ENCODE measurements at places on chromosomes 13 and 19.

- no peak for DNase-seq
These were observed 2.7 kb downstream of the VSTM2B start for GRCh38 chr19:29528350-29528945.

- no peak for DNase-seq
These were observed 440.4 kb downstream of the FGF9 start for GRCh38 chr13:22111152-22111783.

DNA sequence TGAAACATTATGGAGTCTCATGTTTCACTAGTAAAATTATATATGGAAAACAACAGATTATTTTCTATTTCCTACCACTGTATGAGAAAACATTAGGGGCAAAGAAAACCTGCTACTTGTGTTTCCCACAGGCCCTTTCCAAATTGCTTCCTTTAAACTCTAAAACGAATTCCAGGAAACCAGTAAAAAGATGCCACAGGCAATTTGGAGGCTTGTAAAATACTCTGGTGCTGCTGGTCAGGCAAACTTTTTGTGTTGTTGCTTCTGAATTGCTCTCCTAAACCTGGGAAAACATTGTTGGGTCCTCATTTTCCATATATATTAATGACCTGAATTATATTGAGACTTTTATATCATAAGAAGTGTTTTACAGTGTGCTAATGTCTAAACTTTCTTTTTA is 141.5 kb downstream of the TDRD3 start:
- DNase-seq = no peak

DNA sequence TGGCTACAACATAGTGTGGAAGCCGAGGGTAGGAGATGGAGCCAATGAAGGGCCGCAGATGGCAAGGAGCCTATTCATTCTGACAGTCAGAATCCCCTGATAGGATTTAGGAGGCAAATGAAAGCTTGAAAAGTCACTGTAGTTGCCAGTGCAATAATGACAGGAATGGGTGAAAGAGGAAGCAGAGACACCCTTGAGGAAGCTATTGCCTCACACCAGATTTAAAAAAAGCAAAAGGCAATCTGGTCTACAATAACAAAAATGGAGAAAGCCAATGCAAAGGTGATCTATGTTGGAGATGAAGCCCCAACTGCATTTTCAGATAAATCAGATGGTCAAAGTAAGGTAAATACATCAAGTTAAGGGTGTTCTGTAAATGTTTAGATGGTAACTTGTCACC is 158.5 kb downstream of the TUBA3C start:
- no peak for DNase-seq

DNA sequence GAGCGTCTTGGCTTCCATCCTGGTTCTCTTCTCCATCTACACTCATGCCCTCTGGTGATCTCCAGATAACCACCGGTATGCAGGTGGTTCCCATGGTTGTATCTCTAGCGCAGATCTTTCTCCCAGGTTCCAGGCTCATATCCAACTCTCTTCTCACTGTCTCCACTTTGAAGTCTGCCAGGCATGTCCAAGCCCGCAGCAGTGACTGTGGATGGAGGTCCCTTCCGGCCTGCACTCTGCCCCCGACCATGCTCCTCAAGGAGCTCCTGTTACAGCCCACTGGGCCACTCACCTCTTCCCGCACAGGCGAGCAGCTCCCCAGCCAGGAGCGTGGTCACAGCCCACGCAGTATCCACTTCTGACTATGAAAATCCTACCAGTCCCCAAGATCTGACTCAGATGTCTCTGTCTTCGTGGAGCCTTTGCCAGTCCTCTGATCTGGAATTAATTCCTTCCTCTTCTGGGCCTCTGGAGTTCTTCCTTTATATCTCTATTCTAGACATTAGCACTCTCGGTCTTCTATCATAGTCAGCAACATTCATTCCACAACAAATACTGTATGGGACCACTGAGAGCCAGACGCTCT is 100.2 kb downstream of the TEX26 start:
- no peak for DNase-seq

DNA sequence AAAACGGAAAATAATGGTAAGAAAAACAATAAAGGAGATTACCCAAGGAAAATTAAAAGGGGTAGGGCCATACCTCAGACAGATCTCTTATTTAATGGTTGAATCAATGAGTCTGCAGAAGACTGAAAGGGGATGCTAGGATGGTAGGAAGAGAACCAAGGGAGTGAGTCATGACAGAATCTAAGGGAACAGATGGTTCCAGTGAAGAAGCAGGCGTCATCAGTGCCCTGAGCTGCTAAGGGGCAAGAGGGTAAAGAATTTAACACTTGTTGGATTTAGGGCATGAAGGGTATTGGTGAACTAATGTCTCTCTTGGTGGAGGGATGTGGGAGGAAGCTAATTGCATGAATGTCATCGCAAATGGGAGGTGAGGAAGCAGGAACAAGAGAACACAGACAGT is 329.2 kb upstream of the TSHZ3 start:
- peak; percentile 50 for DNase-seq

DNA sequence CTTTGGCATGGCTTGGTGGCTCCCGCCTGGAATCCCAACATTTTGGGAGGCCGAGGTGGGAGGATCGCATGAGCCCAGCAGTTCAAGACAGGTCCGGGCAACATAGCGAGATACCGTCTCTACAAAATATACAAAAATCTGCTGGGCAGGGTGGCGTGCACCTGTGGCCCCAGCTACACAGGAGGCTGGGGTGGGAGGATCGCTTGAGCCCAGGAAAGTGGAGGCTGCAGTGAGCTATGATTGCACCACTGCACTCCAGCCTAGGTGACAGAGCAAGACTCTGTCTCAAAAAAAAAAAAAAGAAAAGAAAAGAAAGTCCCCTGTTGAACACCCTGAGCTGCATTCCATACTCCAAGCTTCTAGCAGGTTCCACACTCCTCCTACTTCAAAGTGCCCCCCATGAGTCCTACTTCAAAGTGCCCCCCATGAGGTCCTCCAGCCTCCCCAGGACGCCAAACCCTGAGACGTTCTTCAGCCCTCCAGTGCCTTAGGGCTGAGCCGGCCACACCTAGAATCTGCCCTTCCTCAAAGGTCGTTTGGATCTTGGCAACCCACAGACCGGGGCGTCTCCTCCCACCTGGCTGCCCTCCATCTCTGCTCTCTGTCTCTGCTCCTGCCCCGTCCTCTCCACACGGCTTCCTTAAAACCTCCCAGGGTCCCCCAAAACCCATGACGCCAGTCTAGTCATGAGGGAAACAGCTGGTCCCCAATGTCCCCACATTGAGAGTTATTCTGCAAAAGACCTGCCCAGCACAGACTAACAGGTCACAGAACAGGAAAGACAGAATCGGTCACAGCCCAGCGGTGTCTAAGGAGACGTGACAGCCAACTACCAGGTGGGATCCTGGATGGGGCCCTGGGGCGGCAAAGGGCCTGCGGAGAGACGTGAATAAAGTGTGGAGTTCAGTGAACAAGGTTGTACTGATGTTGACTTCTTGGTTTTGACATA is 4.8 kb downstream of the TJP3 start:
- DNase-seq = no peak

- no peak for DNase-seq
These were observed 24.8 kb downstream of the N4BP2L1 start for GRCh38 chr13:32403108-32403507.

DNA sequence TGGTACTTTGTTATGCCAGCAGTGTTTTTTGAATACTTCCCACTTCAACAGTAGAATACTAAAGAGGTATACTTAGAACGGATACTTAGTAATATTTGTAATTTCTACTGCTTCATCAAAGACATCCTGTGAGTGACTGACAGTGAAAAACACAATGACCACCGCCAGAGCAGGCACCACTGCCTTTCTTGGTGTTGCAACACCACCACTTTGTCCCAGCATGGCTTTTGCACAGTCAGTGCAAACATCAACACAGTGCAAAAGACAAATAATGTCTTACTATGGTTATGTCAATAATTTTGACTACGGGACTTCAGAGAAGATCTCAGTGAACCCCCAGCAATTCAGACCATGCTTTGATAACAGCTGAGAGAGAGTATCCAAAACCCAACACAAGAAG is 220.5 kb downstream of the RBM26 start:
- no peak for DNase-seq

GRCh38 chr19:53294786-53295441 is 27.4 kb upstream of the VN1R4 start:
- no peak for DNase-seq

GRCh38 chr19:15200553-15201364 is at the start of gene NOTCH3:
NOTCH3 (minus strand) TSS chr19:15200995; CDS start chr19:15200905, 90 bp downstream.
- DNase-seq = no peak

GRCh38 chr13:20457670-20458069 is 68.0 kb downstream of the CRYL1 start:
- DNase-seq = peak; percentile 31

DNA sequence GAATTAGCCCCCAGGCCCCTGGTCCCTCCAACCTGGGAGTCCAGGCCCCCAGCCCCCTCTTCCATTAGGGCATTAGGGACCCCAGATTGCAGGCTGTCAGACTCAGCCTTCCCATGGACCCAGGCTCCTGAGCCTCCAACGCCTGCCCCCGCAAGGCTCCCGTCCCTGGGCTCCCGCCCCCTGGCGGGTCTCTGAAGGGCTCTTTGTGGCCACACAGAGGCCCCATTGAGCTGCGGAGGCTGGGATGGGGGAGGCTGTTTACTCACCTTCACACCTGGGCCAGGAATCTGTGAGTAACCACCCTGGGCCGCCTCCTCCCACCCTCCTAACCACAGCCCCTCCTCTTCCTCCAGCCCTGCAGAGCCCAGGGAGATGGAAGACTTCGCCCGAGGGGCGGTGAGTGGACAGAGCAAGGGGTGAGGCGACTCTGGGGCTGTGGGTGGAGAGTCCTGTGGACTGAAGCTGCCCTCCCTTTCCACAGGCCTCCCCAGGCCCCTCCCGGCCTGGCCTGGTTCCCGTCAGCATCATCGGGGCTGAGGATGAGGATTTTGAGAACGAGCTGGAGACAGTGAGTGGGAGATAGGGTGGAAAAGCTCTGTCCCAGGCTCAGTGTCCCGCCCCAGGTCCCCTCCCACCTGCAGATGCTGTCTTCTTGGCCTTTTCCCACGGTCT is 4.9 kb downstream of the ARHGEF1 start:
- no peak for DNase-seq

DNA sequence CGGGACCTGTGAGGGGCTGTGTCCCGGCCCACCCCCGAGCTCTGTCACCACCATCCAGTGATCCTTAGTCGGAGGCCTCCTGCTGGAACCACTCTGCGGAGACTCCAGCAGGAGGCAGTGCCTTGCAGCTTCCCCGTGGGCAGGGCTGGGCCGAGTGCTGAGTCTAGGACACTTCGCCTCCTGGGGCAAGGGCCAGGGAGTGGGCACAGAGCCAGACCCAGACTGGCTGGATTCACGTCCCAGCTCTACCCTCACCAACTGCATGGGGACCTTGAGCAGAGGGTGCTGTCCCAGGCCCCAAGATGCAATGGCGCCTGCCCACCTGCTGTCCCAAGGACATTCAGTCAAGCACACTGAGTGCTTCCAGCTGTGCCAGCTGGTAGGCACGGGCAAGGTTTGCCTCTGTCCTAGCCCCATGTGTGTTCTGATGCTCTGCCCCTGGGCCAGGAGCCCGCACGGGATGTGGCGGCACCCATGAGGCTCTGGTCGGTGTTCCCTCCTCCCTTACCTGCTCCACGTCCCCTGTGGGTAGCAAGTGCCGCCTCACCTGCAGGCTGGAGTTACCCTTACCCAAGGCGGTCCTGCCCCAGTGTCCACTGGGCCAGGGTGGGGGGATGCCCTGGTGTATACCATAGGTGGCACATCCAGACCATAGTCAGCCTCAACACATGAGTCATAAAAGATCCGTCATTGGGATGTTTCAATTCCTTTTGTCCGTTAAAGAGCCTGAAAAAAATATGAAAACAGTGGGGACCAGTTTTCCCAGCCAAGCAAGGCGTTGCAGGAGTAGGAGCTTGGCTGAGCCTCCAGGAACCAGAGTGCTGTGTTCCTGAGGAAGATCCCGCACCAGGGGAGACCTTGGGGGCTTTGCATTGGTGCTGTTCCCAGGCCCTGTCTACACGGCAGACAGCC is 7.4 kb downstream of the FZR1 start:
- DNase-seq = no peak

DNA sequence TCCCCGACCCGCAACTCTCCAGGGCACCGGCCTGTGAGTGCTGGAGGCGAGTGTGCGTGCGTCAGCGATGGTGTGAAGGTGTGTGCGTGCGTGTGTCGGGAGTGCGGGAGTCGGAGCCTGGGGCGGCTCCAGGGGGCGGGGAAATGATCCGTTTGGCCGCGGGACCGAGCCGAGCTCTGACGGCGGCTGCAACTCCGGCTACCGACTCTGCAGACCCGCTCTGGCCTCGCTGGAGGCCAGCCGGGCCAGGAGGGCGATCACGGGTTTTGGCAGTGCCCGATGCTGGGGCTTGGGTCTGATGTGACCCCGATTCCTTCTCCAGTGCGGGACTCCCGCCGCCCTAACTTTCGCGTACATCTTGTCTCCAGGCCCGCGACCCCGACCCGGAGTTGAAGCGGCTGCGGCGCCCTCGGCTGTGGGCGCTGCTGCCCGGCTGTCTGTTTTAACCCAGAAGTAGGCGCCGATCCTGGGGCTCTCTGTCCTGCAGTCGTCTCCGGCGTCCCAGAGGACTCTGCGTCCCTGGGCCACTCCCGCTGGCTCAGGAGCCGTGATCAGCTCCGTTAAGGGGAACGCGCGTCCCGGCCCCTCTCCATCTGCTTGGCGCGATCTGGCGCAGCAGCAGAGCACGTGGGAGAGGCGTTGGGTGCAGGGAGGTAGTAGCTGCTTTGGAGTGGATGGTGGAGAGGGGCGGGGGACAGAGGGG is 1.2 kb downstream of the CHST8 start:
- no peak for DNase-seq

- no peak for DNase-seq
These were observed 204.8 kb downstream of the MYO16 start for GRCh38 chr13:108834193-108834592.

DNA sequence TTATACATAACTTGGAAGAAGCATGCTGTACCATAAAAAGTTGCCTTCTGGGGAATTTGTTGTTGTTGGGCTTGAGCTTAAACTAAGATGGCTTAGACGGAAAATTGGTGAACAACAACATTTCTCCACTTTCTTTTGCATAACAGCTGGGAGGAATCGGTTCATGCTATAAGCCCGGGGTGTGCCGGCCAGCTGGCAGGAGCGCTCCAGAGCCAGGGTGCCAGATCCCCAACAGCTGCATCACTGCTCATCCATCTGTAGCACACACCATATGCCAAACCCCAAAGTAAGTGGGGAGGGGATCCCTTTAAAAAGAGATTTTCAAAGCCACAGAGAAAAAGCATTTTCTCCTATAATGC is 419.5 kb upstream of the ARGLU1 start:
- DNase-seq = no peak

GRCh38 chr19:40561947-40562346 is 14.7 kb upstream of the SHKBP1 start:
- DNase-seq = no peak

- no peak for DNase-seq
These were observed 45.2 kb downstream of the CDADC1 start for GRCh38 chr13:49292742-49293486.

All from esophagus muscularis mucosa (tissue), 4 donors.